ENCODE measurements at places on chromosomes 12 and 14.
A peak's percentile ranks its signal among the peaks of the same experiment; 100 is the strongest.

- DNase-seq, result no peak
Observed at GRCh38 chr12:11731455-11731854, 82.0 kb downstream of the ETV6 start.

DNA sequence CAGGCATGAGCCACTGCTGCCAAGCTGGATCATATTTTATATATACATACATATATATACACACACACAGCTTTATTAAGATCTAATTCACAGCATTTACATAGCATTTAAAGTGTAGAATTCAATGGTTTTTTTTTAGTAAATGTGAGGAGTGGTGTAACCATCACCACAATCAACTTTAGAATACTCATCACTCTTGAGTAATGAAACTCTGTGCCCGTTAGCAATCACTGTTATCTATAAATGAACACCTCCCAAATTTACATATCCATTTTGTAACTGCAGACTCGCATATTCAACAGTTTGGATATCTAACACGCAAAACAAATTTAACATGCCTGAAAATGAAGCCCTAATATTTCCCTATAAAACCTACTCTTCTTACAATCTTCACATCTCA is 90.9 kb downstream of the PPP1R12A start:
- no peak for DNase-seq

DNA sequence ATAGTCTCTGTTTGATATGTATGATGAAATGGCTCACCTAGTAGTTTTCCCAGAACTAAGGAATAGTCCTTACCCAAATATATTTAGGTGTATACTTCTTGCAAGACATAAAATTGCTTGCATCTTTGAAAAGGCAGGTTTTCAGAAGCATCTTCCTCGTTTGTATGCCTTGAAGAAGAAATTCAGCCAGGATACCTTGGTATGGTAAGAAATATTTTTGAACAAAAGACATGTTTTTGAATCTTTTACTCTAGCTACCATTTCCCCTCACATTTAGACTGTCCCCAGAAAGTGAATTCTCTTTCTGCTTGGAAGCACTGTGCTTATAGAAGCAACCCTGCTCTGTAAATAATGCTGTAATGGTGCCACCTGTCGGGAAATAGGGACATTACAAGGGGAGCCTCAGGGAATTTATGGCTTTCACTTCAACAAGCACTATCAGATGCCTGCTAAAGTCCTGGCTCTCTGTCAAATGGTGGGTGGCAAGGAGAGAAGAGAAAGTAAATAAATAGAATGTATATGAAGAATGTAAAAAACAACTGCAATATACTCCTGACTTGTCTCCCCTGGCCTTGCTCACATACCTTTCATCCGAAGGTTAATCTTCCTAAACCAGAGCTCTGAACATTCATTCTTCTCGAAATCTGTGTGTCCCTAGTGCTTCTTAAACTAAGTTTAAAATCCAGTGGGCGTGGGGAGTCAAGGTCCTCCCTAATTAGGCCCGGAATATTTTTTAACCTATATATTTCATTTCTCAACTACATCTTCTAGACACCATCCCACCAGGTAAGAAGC is 6.1 kb downstream of the CCDC184 start:
- DNase-seq, result peak; percentile 87

- no peak for DNase-seq
Observed at GRCh38 chr14:97468220-97468619, 671.0 kb downstream of the VRK1 start.

GRCh38 chr14:20631023-20631879 is 10.2 kb downstream of the OR6S1 start:
- DNase-seq, result peak; percentile 74

GRCh38 chr14:52738409-52738808 is 8.4 kb downstream of the STYX start:
- no peak for DNase-seq

GRCh38 chr14:92539875-92540274 is 26.3 kb downstream of the RIN3 start:
- no peak for DNase-seq

- no peak for DNase-seq
Observed at GRCh38 chr14:41130274-41130673, 476.4 kb upstream of the LRFN5 start.

- no peak for DNase-seq
Observed at GRCh38 chr12:95838125-95838524, 20.6 kb upstream of the SNRPF start.

- no peak for DNase-seq
Observed at GRCh38 chr12:9260931-9261330, 52.7 kb upstream of the PZP start.

GRCh38 chr12:123520567-123521474 is 12.7 kb downstream of the RILPL1 start:
- DNase-seq, result no peak

DNA sequence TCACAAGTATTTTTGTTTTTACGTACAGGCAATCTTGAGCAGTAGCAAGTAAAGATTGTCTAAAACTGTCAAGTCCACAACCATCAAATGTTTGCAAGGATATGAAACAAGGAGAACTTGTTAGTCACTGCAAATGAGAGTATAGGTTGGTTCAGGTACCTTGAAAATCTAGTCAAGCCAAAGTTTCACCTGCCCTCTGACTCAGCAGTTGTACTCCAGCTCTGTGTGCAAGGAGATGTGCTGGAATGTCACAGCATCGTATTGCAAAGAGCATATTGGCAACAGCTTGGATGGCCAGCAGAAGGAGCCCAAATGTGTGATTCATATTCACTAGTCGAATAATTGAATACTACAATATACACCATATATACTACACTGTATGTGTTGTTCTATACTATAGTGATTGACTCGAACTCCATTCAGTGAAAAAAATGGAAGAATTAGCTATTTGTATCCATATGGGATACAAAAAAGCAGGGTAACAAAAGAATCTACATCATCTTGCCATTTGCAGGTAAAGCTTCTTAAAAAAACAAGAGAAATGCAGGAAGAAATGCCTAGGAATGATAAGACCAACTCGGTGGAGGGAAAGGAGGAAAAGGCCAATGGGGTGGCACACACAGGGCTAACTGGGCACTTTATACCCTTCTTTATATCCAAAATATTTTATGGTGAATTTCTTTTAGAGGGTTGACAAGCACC is 44.0 kb downstream of the EID3 start:
- DNase-seq, result no peak

DNA sequence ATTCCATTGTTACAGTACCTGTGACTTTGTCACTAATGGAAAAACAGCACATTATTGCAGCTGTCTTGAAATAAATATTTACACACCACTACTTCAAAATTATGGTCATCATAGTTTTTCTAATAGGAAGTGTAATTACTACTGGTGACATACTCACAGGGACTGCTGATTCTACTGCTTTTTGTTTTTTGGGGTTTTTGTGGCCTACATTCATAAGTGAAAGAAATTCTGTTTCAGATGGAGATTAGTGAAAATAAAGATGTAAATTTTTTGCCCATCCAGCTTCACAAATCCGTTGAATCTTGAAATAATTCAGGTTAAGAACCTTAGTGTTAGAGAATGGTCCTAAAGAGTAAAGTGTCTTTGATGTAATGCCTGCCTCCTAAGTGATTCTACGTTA is 17.5 kb downstream of the KNTC1 start:
- no peak for DNase-seq

GRCh38 chr12:1250641-1251040 is 259.6 kb downstream of the ERC1 start:
- no peak for DNase-seq

GRCh38 chr12:123889848-123890535 is 82.6 kb downstream of the CCDC92 start:
- DNase-seq, result no peak

- no peak for DNase-seq
Observed at GRCh38 chr14:94048691-94049624, 22.8 kb downstream of the OTUB2 start.

DNA sequence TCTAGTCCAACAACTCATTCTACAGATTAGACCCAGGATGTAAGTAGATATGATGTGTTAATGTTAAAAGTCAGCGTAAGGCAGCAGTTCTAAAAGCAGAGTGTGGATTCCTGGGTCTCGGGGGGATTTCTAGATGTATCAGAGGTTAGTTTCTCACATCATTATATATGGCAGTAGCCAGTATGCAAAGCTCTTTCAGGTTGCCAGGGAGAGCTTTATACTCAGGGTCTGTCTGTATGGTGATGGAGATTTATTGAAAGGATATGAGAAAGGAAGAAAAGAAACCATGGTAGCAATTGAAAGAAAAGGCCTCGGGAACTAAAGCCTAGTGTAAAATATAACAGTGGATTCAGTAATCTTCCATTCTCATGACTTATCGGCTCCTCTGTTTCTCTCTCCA is 26.2 kb upstream of the PAWR start:
- DNase-seq, result no peak

- no peak for DNase-seq
Observed at GRCh38 chr14:22884076-22884737, 1.2 kb downstream of the REM2 start.

GRCh38 chr12:52307836-52308805 is 13.1 kb downstream of the KRT83 start:
- no peak for DNase-seq

GRCh38 chr12:46358791-46359666 is 13.5 kb downstream of the SLC38A2 start:
- no peak for DNase-seq

DNA sequence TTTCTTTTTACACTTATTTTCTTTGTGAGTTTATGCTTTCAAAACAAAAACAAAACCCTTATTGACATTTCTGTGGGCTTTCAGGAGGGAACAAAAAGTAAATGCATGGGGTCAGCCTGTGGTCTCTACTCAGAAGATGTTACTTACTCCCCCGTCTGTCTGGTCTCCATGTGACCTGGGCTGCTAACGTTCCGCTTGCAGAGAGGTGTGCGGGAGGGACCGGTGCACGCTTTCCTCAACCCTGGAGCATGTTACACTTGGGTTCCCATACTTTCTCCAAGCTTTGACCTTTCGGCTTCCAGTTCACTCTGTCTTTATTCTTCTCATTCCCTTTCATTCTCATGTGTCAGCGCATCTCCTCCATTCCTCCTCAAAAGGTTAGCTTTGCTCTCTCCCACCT is 36.5 kb downstream of the ZC3H14 start:
- DNase-seq, result no peak

DNA sequence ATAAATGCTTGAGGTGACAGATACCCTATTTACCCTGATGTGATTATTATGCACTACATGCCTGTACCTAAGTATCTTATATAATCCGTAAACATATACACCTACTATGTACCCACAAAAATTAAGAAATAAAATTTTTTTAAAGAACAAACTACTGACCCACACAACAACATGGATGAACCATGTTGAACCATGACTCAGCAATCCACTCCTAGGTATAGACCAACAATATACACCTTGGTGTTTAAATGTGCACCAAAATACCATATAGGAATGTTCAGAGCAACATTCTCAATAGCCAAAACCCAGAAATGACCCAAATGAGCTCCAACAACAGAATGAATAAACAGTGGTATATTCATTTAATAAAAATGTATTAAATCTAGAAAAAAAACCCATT is 245.1 kb downstream of the GXYLT1 start:
- no peak for DNase-seq

DNA sequence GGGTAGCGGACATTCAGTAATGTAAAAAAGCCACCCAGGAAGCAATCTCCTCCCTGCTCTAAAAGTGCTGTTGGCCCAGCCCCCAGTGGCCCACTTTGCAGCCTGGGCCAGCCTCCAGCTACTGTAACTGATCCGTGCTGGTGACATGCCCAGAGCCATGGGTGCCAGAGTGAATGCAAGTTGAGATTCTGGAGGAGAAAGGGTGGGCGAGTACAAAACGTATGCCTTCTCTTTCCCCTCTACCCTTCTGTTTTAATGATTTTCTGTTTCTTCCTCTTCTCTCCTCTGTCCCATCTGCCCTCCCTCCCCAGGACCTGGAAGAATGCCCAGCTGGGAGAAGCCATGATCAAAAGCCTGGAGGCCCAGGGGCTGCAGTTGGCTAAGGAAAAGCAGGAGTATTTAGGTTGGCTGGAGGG is 16.9 kb downstream of the PLEKHD1 start:
- DNase-seq, result no peak

DNA sequence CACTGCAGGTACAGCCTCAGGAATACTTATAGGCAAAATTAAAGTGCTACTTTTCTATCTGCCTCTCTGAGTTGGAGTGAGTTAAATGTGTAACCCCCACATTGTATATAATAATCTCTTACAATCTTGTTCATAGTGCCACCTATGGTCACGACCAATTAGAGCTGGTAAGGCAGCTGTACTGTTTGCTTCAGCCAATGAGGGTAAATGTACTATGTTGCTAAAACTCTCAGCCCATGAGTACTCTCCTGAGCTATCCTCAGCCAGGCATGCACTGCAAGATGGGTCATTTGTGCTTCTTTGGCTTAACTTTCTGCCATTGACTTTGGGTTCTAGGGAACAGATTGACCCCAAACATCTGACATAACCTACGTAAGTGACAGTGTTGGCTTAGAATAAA is 15.0 kb upstream of the MDM2 start:
- peak; percentile 86 for DNase-seq

DNA sequence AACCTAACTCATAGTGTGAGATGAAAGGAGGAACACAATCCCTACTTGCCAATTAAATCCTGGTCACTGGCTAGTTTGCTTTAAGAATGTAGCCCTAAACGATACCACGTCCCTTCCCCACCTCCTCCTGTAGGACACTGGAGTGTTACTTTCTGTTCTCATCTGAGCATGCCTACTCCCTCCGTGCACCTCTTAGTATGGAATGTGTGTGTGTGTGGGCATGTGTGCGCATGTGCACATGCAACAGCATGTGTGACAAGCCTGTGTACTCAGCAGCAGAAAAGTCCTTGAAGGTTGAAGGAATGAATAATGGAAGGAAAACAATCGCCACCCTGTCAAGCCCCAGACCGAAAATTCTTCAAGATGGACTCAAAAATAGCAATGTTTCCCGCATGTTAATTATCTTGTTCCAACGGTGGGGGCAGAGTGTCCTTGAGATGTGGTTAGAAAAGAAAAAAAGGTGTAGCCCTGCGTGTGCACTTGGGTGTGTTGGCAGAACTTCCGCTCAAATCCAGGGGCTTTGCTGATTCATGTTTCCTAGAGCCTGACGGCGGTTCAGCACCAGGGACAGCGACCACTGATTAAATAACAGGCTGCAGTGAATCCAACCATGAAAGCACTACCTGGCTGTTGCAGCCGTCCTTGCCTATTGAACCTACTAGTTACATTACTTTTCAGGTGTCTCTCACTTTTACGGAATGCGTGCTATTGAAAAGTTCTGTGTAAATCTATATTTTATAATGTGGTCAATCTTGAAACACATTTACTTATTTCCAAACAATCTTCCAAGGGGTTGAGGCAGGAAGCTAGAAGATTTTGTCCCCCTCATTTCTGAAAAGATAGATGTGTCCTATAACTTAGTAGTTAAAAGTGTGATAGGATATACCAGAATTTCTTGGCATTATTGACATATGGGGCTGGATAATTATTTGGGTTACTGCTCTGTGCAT is 79.8 kb downstream of the SRRM4 start:
- peak; percentile 47 for DNase-seq

GRCh38 chr14:58119381-58119780 is 32.6 kb downstream of the ARMH4 start:
- DNase-seq, result no peak

GRCh38 chr14:100599981-100600380 is 12.8 kb upstream of the BEGAIN start:
- DNase-seq, result no peak

GRCh38 chr12:104578453-104578852 is 121.7 kb downstream of the CHST11 start:
- no peak for DNase-seq
